ENCODE measurements at places on chromosomes 11 and 22. TPM values are rescaled to one million over a fixed set of nuclear protein-coding genes. Genes with fewer than 3 reads are reported as not detected.
A peak's percentile ranks its signal among the peaks of the same experiment; 100 is the strongest.

The CFAP300 gene
- total RNA-seq = not detected

The SEZ6L gene
- total RNA-seq = not detected

The GPR83 gene
- total RNA-seq = not detected

The MRGPRX4 gene
- not detected for total RNA-seq

The KRTAP5-9 gene
- not detected for total RNA-seq

The SLC6A5 gene
- total RNA-seq = not detected

The OR51B4 gene
- total RNA-seq = not detected

GRCh38 chr22:40712311-40712710 is 33.0 kb downstream of the MCHR1 start:
- peaks cover 10% of the 10 kb centered on the region for H3K27me3 ChIP-seq
- no peaks in the 10 kb centered on the region for H3K36me3 ChIP-seq
- no peak for DNase-seq
- peaks cover 20% of the 10 kb centered on the region for H3K4me1 ChIP-seq

DNA sequence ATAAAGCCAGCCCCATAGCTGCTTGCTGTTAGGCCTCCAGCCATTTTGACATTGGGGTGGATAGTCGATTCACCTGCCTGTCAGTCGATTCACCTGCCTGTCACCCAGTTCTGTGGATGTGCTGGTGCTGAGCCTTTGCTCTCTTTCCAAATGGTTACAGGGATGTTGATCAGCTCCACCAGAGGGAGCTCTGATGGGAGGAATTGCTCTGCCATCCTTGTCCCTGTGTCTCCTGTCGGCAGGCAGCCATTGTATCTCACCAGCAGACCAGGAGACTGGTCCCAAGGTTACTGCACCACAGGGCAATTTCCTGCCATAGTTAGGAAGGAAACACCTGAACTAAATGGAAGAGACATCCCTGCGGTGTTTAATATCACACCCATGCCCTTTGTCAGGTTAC is 6.1 kb downstream of the MPEG1 start:
- H3K27ac ChIP-seq = no peak overlapping the region
- peak; percentile 61 for DNase-seq
- no peak overlapping the region for H3K4me3 ChIP-seq
- no peaks in the 10 kb centered on the region for H3K36me3 ChIP-seq

DNA sequence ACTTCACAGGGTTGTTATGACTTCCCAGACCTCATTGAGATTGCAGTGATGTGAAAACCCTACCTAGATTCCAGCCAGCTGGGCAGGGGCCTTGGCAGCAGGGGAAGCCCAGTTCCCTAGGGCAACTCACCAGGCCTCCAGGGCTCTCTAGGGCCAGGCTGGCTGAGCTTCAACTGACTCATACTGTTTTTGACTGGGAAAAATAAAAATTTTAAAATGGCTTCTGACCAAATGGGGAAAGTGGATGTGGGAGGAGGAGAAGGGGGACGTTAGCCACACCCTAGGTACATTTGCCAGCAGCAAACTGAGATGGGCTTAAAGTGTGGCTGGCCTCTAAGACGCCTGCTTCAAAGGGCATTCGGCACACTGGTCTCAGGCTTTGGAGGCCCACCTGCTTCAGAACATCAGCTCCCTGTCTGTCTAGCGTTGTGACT is 39.0 kb downstream of the BMAL1 start:
- DNase-seq = no peak
- peaks cover 11% of the 10 kb centered on the region for H3K36me3 ChIP-seq
- no peaks in the 10 kb centered on the region for H3K27me3 ChIP-seq
- H3K4me1 ChIP-seq = peaks cover 43% of the 10 kb centered on the region

DNA sequence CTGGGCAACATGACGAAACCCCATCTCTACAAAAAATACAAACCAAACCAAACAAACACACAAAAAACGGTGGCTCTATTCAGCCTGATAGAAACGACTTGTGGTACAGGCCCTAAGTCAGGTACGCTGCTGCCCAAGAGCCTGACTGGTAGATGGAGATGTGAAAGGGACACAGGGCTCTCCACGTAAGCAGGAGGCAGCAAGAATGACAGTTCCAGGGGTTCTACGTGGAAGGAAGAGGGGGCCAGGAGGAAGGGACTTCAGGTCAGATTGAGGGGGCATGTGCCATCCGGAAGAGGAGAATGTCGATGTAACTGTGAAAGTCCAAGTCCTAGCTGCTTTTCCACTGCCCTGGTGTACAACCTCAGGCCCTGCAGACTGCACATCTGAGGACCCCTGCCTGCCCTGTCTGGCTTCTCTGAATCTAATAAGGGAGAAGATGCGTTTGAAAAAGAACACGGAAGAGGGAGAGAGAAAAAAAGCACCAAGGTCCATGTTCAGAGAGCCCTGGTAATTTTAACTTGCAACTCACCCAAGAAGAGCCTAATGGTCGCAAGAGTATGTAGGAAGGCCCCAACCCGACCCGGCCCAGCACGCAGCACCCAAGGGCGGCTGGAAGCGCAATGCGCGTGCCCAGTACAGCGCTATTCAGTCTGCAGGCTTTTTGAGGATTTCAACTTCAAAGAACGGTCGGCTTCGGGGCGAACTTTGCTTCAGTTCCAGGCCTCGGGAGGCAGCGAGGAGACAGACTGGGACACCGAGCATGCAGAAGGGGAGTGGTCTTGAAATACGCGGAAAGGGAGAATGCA is 909 bp upstream of the ZNRD2 start:
- H3K4me1 ChIP-seq = peaks cover 55% of the 10 kb centered on the region
- H3K4me3 ChIP-seq = peak overlapping the region; percentile 97
- H3K36me3 ChIP-seq = peaks cover 39% of the 10 kb centered on the region
- no peaks in the 10 kb centered on the region for H3K27me3 ChIP-seq
- no peak for DNase-seq

GRCh38 chr11:7673724-7674434 is 579 bp upstream of the CYB5R2 start:
- no peak overlapping the region for H3K27ac ChIP-seq
- DNase-seq = no peak
- no peaks in the 10 kb centered on the region for H3K36me3 ChIP-seq
- peaks cover 39% of the 10 kb centered on the region for H3K27me3 ChIP-seq
- H3K4me3 ChIP-seq = peak overlapping the region; percentile 61
